Activated naive CD4-positive, alpha-beta T cell (primary cell): ENCODE measurements at places on chromosomes 12 and 14.

DNA sequence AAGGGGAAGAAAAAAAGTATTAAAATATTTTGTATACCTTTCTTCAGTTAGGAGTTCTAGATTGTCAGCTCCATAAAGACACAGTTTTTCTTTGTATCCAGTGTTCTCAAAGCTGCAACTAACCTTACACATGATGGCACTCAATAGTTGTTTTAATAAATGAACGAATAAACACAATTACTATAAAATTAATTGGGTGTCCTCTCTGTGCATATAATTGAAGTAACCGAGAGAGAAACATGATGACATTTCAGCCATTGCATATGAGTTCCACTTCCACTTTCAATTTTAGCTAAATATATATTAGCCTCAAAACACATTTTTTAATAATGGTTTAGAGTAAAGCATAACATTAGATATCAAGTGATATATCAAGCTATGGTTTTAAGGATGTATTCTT, 671.2 kb downstream of the LRFN5 start:
- DNase-seq, result no peak

DNA sequence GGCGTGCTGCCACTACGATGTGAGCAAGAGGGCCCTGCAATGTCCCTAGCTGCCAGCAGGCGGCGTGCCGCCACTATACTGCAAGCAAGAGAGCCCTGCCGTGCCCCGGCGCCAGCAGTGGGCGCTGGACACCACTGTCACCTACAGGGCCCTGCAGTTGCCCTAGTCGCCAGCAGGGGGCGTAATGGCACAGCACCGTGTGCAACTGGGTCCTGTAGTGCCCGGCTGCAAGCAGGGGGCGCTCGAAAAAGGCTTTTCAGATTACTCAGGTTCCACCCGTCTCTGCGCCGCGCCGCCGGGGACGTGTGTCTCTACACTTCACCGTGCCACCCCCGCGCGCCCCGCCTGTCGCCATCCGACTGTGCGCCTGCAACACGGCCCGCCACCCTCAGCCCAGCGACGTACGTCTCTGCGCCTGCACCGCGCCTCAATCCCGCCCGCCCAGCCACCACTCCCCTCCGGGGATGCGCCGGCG, 1356.9 kb downstream of the TMEM121 start:
- no peak for DNase-seq

- DNase-seq, result no peak
Measured at GRCh38 chr12:126998747-126999285, 1268.2 kb upstream of the TMEM132C start.

GRCh38 chr12:64522316-64522715, 70.4 kb downstream of the TBK1 start:
- DNase-seq, result no peak

- no peak for DNase-seq
Measured at GRCh38 chr14:104602933-104603325, 1.6 kb downstream of the TMEM179 start.

- DNase-seq, result no peak
Measured at GRCh38 chr14:103311171-103311997, 22.7 kb upstream of the EIF5 start.

DNA sequence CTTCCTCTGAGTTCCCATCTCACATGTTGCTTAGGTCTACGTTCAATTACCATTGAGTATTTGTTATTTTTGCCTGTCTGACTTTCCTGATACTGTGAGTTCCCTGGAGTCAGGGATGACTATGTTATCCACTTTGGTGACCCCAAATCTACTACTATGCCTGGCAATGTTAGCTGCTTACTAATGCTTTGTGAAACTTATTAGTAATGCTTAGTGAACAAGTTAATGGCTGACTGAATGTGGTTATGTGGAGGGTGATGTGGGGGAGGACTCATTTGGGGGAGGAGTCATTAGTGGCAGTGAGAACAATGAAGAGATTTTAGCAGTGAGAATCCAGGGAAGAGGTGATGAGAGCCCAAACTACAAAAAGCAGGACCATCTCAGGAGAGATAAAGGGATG, 121.6 kb downstream of the KTN1 start:
- no peak for DNase-seq

GRCh38 chr14:105087963-105088811, 23.0 kb upstream of the GPR132 start:
- no peak for DNase-seq

- no peak for DNase-seq
Measured at GRCh38 chr12:112178796-112179195, 53.4 kb downstream of the TRAFD1 start.

DNA sequence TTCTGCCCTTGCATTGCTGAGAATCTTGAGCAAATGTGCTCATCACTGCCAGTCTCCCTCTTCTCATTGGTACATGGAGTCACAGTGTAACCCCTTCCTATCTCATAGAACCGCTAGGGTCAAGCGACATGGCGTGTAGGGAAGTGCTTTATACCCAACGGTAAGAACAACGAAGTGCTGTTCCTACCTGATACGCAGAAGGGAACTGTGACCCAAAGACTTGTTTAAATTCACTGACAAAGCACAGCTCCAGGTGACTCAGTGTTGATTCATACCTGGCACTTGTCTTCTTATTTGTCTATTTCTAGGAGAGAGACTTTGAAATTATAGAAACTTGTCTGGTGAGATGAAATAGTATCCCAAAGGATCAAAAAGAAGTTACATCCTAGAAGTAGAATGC, 53.7 kb downstream of the FBXL14 start:
- no peak for DNase-seq

DNA sequence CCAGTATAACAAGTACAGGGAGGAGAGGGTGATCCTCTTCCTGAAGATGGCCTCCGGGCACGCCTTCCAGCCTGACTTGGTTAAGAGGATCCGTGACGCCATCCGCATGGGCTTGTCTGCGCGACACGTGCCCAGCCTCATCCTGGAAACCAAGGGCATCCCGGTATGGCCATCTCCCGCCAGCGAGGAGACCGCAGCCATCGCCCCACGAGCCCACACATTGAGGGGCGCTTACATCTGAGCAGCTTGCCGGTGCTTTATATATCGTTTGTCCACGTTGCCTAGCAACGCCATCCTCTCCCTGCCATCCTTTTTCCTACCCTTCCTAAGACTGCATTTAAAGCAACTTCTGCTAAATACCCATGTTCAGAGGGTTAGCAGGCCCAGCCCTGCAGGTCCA, 71.5 kb downstream of the AACS start:
- no peak for DNase-seq

DNA sequence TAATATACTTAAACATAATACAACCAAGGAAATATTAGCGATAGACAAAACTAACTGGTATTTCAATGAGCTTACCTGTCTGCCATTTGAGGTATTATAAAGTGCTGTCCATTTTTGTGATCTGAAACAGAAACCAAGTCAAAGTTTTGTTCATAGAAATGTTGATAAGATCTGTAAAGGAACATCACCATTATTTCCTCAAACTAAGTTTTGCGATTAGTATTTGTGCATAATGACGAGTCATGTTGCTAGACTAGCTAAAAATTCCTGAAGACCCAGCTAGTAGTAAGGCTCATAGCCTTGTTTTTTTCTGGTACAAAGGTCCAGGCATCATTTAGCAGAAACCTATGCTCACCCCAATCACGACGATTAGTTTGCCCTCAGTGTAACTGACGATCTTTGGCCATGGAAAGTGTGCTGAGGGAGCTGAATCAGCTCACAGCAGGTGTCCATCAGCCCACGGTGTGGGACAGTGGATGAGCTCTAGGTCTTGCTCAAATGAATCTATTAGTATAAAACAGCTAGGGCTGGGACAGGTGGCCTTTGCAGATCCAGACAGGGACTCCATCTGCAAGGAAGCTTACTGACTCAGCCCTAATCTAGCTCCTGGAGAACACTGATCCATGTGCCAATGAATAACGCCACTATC, 28.7 kb downstream of the GIT2 start:
- no peak for DNase-seq

GRCh38 chr14:99720941-99721791, 37.1 kb downstream of the CYP46A1 start:
- DNase-seq, result no peak

GRCh38 chr12:96236221-96236822, 42.1 kb downstream of the ELK3 start:
- DNase-seq, result no peak

DNA sequence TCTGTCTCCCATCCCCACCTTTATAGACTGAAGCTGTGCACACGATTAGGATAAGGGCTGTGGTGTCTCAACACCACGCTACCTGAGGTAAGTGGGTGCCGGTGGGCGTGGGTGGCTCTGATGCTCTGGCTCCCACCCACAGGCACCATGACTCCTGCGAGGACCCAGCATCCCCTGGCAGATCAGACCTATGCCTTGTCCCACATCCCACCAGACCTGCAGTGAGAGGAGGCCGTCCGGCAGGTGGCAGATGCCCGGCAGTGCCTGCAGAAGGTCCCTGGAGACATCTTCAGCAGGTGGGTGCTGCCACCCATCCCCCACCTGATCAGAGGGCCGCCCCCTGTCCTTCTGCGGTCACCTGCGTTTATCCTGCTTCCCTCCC, 104.4 kb upstream of the PRB2 start:
- no peak for DNase-seq

DNA sequence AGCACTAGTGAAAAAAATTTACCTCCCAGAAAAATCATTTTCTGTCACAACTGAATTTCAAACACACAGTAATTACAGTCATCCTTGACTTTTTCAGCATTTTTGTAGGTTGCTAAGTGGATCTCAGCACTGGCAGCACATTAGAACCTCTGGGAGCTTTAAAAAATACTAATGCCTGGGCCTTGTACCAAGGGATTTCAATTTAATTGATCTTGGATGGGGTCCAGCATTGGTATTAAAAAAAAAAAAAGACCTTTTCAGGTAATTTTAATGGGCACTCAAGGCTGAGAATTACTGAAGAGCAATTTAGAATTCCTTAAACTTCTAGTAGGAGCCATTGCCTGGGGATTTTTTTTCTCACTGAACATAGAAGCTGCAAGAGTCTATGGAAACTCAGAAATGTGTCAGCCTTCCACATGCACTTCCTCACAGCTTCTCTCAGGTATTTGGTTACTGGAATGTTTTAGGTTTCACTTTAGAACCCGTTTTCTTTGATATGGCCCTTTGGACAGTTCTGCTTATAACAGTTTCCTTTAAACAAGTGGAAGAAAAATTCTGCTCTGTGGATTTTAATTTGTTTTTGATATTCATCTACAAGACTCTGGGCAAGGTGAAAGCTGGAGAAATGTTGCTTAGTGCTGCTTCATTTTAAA, 88.5 kb upstream of the DACT1 start:
- DNase-seq, result no peak

GRCh38 chr14:27506272-27506671, 908.4 kb upstream of the NOVA1 start:
- no peak for DNase-seq

DNA sequence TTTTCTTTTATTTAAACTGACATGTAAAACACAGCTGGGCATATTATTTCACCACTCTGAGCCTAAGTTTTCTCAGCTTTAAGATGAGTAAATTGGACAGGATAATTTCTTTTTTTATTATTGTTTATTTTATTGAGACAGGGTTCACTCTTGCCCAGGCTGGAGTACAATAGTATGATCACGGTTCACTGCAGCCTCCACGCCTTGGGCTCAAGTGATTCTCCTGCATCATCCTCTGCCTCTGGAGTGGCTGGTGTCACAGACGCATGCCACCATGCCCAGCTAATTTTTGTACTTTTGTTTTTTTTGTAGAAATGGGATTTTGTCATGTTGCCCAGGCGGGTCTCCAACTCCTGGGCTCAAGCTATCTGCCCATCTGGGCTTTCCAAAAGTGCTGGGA, 12.7 kb downstream of the BMAL2 start:
- DNase-seq, result no peak

- no peak for DNase-seq
Measured at GRCh38 chr14:68633131-68633991, 159.5 kb downstream of the ZFP36L1 start.

GRCh38 chr12:94805749-94806529, 155.6 kb upstream of the TMCC3 start:
- no peak for DNase-seq

DNA sequence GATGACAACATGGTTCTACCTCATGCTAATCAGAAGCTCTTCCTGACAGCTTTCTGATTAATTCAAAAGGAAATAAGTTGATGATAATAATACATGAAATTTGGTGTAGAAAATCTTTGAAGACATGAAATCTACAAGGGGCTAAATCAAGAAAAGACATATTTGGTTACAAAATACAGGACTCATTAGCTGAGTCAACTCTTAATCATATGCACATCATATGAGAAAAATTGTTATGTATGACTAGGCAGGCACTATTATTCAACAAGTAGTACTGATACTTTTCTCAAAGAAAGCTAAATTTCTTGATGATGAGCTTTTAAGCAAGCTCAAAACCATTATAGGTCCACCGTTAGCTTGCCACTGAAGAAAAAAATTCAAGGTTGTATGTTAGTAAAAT, 7.1 kb downstream of the ABCC9 start:
- DNase-seq, result no peak

GRCh38 chr12:104964167-104964855, 6.2 kb upstream of the SLC41A2 start:
- DNase-seq, result no peak

- no peak for DNase-seq
Measured at GRCh38 chr14:39158222-39158858, 11.8 kb downstream of the TRAPPC6B start.

- DNase-seq, result no peak
Measured at GRCh38 chr14:52998376-52999015, 47.6 kb upstream of the FERMT2 start.

- DNase-seq, result no peak
Measured at GRCh38 chr14:101588990-101589389, 27.7 kb downstream of the DIO3 start.

DNA sequence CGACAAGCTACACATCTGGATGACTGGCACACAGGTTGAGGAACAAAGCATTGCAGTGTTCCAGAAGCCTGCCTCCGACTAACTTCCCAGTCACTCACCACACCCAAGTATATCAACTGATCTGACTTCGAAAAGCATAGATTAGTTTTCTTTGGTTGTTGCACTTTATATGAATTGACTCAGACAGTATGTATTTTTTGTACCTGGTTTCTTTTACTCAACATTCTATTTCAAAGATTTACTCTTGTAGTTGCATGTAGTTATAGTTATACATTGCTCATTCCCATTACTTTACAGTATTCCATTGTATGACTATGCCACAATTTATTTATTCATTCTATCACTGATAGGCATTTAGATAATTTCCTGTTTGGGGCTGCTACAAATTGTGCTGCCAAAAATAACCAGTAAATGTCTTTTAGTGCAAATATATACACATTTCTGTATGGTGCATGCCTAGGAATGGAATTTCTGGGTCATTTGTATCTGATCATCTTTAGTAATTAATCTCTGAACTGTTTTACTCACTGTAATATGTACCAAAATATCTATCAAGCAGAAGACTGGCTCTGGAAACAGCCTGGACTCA, 17.8 kb downstream of the PLCZ1 start:
- DNase-seq, result no peak

DNA sequence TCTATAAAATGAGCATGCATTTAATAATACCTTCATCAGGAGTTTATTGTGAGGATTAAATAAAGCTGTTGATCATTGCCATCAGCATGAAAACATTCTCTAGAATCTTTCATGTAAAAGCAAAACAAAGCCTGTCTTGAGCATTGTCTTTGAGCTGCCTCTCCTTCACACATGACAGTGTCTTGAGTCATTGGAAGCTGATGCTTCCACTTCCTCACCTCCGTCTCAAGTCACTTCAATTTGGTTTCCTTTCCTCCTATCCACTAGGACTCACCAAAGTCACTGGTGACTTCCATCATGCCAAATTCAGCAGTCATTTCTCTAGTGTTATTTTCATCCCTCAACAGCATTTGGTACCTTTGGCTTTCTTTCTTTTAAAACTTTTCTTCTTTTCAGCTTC, 31.6 kb upstream of the MYBPC1 start:
- no peak for DNase-seq
